Breast epithelium (tissue), 4 donors: ENCODE measurements at places on chromosomes 1 and 21. TPM values are rescaled to one million over a fixed set of nuclear protein-coding genes. Genes with fewer than 3 reads are reported as not detected.
A peak's percentile ranks its signal among the peaks of the same experiment; 100 is the strongest.

Gene LCE1C
- total RNA-seq, result not detected

Gene ZNF648
- 3.2 TPM for total RNA-seq

Gene ANGEL2
- 60.5 TPM for total RNA-seq

Gene FYB2
- 11.3 TPM for total RNA-seq

- no peaks in the 10 kb centered on the region for H3K27me3 ChIP-seq
- no peak overlapping the region for H3K4me3 ChIP-seq
- H3K36me3 ChIP-seq, result no peaks in the 10 kb centered on the region
- DNase-seq, result no peak
Observed at GRCh38 chr1:226993814-226994585, 53.9 kb downstream of the COQ8A start.

DNA sequence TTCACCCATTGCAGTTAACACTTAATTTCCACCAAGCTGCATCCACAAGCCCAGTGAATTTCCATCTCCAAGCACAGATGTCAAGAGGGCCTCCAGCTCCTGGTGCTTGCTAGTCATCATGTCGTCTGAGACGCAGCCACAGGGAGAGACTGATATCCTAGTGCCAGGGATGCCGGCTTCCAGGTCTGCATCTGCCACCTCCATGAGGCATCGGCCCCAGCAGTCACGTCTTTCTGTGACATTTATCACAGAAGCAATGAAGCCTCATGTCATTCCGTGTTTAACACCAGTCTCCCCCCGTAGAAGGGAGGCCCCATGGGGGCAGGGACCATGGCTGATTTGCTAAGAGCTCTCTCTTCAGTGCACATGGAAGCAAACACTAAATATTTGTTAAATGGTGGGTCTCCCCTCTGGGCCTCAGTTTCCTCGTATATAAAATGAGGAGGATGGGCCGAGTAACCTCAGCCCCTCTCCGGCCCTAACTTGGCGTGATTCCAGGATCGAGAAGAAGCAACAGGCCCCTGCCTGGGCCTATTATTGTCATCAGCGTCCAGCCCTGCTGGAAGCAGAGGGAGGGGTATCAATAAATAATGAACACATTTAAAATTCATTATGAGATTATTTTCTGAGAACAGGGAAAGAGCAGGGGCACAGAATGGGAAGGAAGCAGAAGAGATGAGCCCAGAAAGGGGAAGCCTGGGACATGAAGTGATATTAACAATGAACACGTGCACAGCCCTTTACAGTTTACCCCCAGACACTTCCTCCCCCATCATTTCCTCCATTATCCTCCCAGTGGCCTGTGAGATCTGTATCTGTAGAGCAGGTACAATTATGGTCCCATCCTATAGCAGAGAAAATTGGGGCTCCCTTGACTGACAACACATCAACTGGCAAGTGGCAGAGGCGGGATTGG lies 837 bp upstream of the C1QB start:
- no peak overlapping the region for H3K27ac ChIP-seq
- no peaks in the 10 kb centered on the region for H3K36me3 ChIP-seq
- no peaks in the 10 kb centered on the region for H3K4me1 ChIP-seq
- DNase-seq, result no peak
- no peaks in the 10 kb centered on the region for H3K27me3 ChIP-seq

DNA sequence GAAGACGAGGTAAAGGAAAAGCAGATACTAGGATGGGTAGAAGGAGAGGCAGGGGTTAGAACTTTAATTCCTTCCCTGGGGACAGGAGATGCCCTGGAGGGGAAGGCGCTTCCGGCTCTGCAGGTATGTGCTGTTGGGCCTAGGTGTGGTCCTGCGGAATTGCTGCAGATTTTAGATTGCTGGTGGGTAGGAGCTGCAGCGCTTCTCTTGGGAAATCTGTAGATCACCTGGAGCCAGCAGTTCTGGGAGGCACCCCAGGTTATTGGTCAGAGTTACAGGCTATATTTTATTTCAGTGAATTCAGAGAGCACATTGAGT lies 1.1 kb downstream of the MGST3 start:
- H3K4me1 ChIP-seq, result no peaks in the 10 kb centered on the region
- DNase-seq, result no peak
- H3K4me3 ChIP-seq, result peak overlapping the region; percentile 79
- H3K27me3 ChIP-seq, result no peaks in the 10 kb centered on the region
- peak overlapping the region; percentile 94 for H3K27ac ChIP-seq

DNA sequence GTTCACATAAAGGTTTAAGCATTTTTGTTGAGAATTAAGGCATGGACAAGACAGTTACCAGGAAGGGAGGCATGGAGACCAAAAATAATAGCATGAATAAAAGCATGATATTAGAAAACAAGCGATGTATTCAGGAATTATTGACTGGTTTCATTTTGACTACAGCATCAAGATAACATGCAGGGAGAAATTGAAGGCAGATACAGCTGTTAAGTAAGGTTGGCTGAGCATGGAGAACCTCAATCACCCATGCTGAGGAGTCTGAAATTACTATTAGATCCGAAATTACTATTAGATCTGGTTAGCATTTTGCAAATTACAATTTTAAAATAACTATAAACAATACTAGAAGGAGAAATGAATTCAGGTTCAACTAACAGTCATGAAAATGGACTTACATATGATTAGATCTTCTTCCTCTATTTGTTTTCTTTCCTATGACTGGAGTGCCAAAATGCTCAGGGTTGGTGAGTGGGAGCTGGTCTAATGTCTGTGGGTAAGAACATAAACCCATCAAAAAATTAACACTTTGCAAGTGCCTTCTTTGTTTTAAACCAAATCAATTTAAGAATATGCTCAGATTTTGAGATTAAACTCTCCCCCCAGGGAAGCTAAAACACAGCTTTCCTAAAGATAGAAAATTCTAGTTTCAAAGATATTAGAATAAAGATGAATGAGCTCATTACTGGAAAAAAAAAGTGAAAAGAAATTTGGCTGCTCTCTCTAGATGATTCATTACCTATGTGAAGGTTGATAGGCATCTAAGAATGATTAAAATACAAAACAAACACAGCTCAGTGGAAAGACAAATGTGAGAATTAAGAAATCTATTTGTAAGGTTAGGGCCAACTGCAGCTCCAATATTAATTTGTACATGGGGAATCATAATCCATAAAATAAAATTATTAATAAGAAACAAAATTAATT lies 81.7 kb downstream of the ARID4B start:
- H3K4me3 ChIP-seq, result no peak overlapping the region
- DNase-seq, result no peak
- no peak overlapping the region for H3K27ac ChIP-seq

DNA sequence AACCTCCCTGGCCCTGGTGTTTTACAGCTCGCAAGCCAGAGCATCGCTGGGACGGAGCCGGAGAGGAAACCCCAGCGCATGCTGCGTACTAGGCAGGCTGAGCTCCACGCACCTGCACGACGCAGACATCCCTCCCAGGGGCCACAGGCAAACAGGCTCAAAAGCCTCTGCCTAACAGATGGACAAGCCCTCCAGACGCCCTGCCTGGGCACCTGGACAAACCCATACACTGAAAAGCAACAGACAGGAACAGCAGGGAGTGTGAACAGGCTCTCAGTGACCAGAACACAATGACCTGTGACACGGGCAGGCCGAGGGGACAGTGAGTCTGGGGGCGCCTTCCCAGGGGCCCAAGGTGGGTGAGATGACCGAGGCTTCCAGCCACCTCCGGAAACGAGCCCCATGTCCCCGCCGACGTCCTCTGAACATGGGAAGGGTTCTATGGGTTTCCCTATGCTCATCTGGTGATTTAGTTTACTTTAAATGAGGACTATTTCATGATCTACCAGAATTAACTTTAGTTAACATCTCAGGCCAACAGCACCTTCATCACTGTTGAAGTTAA lies 40.3 kb downstream of the NPHP4 start:
- no peaks in the 10 kb centered on the region for H3K4me1 ChIP-seq
- H3K36me3 ChIP-seq, result no peaks in the 10 kb centered on the region
- peak; percentile 33 for DNase-seq
- H3K4me3 ChIP-seq, result no peak overlapping the region

GRCh38 chr1:162139211-162139610 lies 69.7 kb downstream of the NOS1AP start:
- no peaks in the 10 kb centered on the region for H3K27me3 ChIP-seq
- DNase-seq, result no peak
- H3K4me1 ChIP-seq, result no peaks in the 10 kb centered on the region
- H3K36me3 ChIP-seq, result no peaks in the 10 kb centered on the region
- H3K27ac ChIP-seq, result no peak overlapping the region

- peak within 1 kb of the TSS; percentile 67 for H3K27ac ChIP-seq
- peak; percentile 65 for DNase-seq
- peak within 1 kb of the TSS; percentile 52 for H3K4me3 ChIP-seq
- H3K27me3 ChIP-seq, result no peaks in the 10 kb centered on the region
- no peaks in the 10 kb centered on the region for H3K4me1 ChIP-seq
Observed at GRCh38 chr21:17512253-17513213, at the start of gene CXADR. Gene CXADR (plus strand): TSS chr21:17513043. CDS start chr21:17513130, 87 bp downstream.

- peaks cover 9% of the 10 kb centered on the region for H3K36me3 ChIP-seq
- H3K27ac ChIP-seq, result no peak overlapping the region
- no peak for DNase-seq
- no peak overlapping the region for H3K4me3 ChIP-seq
- H3K27me3 ChIP-seq, result no peaks in the 10 kb centered on the region
Observed at GRCh38 chr1:3827813-3828307, 29.2 kb downstream of the CEP104 start.

GRCh38 chr1:56113679-56114078 lies 465.7 kb downstream of the PLPP3 start:
- H3K27ac ChIP-seq, result no peak overlapping the region
- H3K4me3 ChIP-seq, result no peak overlapping the region
- no peaks in the 10 kb centered on the region for H3K36me3 ChIP-seq
- no peaks in the 10 kb centered on the region for H3K4me1 ChIP-seq

DNA sequence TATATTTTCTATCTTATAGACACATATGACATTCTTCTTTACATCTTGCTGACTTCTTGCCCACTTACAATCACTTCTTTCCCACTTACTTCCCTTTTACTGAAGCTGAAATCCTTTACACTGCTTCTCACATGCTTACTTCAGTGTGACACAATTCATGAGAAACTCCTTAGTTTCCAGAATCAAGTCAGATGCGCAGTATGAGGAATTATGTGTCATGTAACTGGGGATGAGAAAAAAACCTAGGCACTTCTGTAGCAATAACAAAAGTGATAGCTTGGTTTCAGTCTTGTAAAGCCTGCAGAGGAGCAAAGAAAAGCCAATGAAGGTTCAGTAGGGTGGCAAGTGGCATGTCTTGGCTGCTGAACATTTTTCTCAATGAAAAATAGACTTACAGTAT lies 566.2 kb upstream of the RGS18 start:
- H3K4me3 ChIP-seq, result no peak overlapping the region
- no peak for DNase-seq
- H3K27ac ChIP-seq, result no peak overlapping the region
- no peaks in the 10 kb centered on the region for H3K36me3 ChIP-seq
- no peaks in the 10 kb centered on the region for H3K27me3 ChIP-seq

DNA sequence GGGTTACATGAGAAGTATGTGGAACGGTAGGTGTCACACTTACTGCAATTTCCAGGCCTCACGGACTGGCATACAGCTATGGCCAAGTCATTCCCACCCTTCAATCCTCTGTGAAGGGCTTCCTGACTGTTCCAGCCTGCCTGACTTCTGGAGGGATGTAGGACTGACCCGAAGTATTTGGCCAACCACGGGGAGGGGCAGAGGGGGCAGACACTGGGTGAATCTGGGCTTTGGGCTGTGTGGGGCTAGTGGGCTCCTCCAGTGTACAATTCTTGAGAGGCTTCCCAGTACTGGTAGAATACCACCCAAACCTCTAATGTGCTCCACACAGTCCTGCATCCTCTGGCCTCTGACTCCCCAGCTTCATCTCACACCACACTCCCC lies 78.2 kb downstream of the FAM78B start:
- no peaks in the 10 kb centered on the region for H3K27me3 ChIP-seq
- no peak overlapping the region for H3K27ac ChIP-seq
- DNase-seq, result no peak
- H3K36me3 ChIP-seq, result no peaks in the 10 kb centered on the region
- H3K4me1 ChIP-seq, result no peaks in the 10 kb centered on the region

- H3K27me3 ChIP-seq, result no peaks in the 10 kb centered on the region
- no peak for DNase-seq
- no peak overlapping the region for H3K27ac ChIP-seq
Observed at GRCh38 chr1:26483980-26484379, 11.7 kb downstream of the HMGN2 start.

- H3K4me3 ChIP-seq, result no peak overlapping the region
- no peaks in the 10 kb centered on the region for H3K36me3 ChIP-seq
- H3K27me3 ChIP-seq, result no peaks in the 10 kb centered on the region
- H3K4me1 ChIP-seq, result no peaks in the 10 kb centered on the region
- DNase-seq, result no peak
Observed at GRCh38 chr1:61397935-61398334, 315.6 kb downstream of the NFIA start.

GRCh38 chr1:246583448-246584185 lies 17.4 kb downstream of the CNST start:
- peak; percentile 38 for DNase-seq
- H3K36me3 ChIP-seq, result no peaks in the 10 kb centered on the region
- peak overlapping the region; percentile 63 for H3K27ac ChIP-seq
- H3K27me3 ChIP-seq, result no peaks in the 10 kb centered on the region

GRCh38 chr1:206647224-206647623 lies 11.9 kb downstream of the DYRK3 start:
- H3K27me3 ChIP-seq, result no peaks in the 10 kb centered on the region
- H3K36me3 ChIP-seq, result peaks cover 4% of the 10 kb centered on the region

GRCh38 chr1:207866471-207867135 lies 44.3 kb downstream of the CD34 start:
- no peaks in the 10 kb centered on the region for H3K27me3 ChIP-seq
- peak overlapping the region; percentile 57 for H3K4me3 ChIP-seq
- H3K4me1 ChIP-seq, result peaks cover 20% of the 10 kb centered on the region
- H3K27ac ChIP-seq, result peak overlapping the region; percentile 98
- peak; percentile 63 for DNase-seq

DNA sequence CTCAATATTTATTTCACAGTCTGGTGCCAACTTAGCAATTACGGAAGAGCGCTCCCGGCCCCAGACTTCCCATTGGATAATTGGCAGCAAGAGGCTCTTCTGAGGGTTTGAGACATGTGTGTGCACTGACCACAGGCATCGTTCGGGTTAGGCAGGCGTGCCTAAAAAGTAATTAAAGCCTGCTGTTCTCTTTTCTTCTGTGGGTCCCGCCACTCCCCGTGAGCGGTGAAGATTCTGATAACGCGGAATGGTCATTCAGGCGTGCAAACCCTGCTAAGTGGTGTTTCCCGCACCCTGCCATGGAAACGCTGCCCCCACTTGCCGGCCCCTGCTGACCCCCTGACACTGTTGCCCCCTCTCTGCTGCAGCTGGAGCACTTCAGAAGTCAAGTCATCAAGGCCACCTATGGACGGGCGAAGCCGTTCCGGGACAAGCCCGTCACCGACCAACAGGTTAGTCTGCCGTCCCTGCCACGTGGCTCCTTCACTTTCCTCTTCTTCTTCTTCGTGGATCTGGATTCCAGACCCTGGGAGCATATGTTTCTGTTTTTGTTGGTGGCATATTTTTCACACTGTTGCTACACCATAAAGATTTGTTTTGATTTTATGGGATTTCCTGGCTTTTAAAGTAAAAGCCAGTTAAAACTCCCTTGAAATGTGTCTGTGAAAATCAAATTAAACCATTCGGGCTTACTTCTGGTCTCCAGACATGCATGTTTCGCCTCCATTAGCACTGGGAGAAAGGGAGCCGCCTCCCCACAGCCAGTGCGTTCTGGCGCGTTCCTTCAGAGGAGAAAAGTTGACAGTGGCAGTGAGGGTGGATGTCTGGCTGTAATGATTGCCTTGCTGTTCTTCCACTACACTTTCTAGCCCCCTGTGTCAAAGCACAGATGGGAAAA lies 79.9 kb downstream of the FHAD1 start:
- no peak overlapping the region for H3K4me3 ChIP-seq
- DNase-seq, result no peak
- H3K36me3 ChIP-seq, result no peaks in the 10 kb centered on the region
- no peaks in the 10 kb centered on the region for H3K4me1 ChIP-seq
- H3K27me3 ChIP-seq, result no peaks in the 10 kb centered on the region
